ENCODE measurements at places on chromosomes 7 and 10. TPM values are rescaled to one million over a fixed set of nuclear protein-coding genes. Genes with fewer than 3 reads are reported as not detected.

GRCh38 chr7:43593010-43593409 lies 10.1 kb downstream of the STK17A start:
- no peak for DNase-seq
- no peaks in the 10 kb centered on the region for H3K4me1 ChIP-seq
- no peaks in the 10 kb centered on the region for H3K27me3 ChIP-seq
- no peak overlapping the region for H3K4me3 ChIP-seq
- H3K27ac ChIP-seq: no peak overlapping the region

DNA sequence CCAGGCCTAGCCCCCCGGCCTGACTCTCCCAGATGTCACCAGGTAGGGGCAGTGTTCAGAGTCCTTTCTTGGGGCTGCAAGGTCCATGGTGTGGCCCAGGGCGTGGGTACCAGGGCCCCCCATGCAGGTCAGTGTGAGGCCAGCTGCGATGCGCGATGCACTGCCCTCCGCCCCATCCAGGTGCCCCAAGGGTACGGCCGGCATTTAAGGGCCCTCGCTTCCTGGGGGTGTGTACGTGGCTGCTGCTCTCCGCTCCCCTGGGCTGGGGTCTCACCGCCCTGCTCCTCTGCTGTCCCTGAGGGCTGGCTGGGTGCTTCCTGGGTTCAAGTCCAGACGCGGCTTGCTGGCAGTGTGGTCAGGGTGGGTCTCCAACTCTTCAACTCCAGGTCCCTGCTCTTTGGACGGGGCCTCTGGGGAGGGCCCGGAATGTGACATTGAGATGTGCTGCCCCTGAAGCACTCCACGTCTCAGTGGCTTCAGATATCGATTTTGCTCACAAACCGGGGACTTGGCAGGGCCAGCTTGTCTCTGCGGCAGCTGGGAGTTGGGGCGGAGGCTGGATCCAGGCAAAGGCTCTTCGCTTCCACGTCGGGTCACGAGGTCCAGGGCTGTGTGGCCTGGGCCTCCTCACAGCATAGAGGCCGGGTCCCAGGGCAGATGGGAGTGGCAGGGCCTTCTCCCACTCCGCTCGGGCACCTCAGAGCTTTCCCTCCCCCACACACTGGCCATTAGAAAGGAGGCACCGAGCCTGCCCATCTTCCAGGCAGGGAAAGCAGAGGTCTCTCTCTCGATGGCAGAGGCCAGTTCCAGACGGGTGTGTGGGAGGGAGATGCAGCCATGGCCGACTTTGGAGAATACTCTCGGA lies 93.2 kb downstream of the UNCX start:
- no peaks in the 10 kb centered on the region for H3K27me3 ChIP-seq
- DNase-seq: no peak
- no peaks in the 10 kb centered on the region for H3K36me3 ChIP-seq
- no peaks in the 10 kb centered on the region for H3K4me1 ChIP-seq
- H3K27ac ChIP-seq: no peak overlapping the region

DNA sequence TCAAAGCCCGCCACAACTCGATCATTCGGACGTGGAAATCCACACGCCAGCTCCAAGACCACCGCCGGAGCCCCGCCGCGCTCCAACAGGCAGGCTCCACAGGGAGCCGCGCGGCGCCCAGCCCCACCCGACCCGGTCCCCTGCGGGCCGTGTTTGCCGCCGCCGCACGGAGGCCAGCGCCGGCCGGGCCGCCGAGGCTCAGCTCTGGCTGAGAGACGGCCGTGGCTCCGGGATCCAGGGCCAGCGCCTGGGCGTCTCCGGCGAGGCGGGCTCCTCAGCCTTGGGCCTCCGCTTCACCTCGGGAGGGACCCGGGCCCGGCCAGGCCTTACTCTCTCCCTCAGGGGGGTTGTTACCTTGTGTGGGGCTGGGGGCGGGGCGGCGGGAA lies 333 bp downstream of the SMNDC1 start:
- H3K4me1 ChIP-seq: peaks cover under 1% of the 10 kb centered on the region
- peak overlapping the region; percentile 94 for H3K27ac ChIP-seq
- no peak for DNase-seq
- H3K36me3 ChIP-seq: no peaks in the 10 kb centered on the region

DNA sequence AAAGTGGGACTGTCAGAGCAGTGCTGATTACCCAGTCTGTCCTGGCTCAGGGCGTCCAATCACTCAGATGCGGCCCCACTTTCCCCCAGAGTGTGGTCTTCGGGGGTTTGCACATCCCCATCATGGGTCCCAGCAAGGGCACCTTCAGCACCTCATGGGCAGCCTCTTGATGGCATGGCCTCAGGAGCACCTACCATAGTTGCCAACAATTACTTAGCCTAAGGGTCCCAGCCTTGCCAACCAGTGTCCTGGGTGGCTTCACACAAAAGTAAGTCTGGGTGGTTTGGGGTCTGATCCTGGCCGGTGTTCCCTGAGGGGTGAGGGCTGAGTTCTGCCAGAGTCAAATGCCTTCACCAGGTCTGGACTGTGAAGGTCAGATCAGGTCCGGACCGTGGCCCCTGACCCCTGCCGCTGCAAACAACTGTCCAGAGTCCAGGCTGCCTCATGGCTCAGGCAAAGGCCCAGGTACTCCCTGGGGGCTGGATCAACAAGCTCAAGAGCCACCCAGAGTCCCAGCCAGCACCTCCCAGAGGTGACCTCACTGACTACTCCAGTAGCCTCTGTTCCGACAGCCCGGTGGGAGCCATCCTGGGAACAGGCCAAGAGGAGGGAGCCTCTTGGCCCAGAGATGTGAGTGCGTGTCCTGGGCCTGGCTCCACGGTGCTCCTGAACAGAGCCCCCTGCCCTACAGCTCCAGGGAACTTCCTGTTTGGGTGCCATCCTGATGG lies 6.2 kb upstream of the MARVELD1 start:
- no peaks in the 10 kb centered on the region for H3K4me1 ChIP-seq
- H3K27ac ChIP-seq: peak overlapping the region; percentile 29
- H3K4me3 ChIP-seq: no peak overlapping the region
- H3K27me3 ChIP-seq: no peaks in the 10 kb centered on the region
- H3K36me3 ChIP-seq: no peaks in the 10 kb centered on the region
- DNase-seq: no peak

DNA sequence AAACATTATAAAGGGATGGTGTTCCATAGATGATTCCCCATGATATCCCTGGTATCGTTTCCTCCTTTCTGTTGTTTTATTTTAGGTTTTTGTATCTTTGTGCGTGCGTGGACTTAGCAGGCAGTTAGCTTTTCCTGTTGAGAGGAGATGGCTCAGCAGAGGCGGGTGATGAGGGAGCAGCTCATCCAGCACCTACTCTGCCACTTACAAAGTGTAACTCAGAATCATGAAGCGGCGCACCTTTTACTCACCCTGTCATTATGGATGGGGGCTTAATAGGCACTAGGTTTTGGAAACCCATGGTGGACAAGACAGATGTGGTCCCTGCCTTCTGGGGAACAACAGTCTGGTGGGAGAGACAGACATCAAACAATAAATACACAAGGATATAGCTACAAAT lies 17.1 kb downstream of the FAM241B start:
- H3K27me3 ChIP-seq: no peaks in the 10 kb centered on the region
- no peaks in the 10 kb centered on the region for H3K36me3 ChIP-seq
- no peak overlapping the region for H3K4me3 ChIP-seq
- no peaks in the 10 kb centered on the region for H3K4me1 ChIP-seq

GRCh38 chr7:35253710-35254495 lies at the start of gene TBX20:
Gene TBX20 (minus strand): TSS chr7:35254100. CDS start chr7:35253620, 480 bp downstream.
- H3K4me3 ChIP-seq: peak within 1 kb of the TSS; percentile 9
- H3K27me3 ChIP-seq: no peaks in the 10 kb centered on the region
- no peak for DNase-seq
- H3K36me3 ChIP-seq: no peaks in the 10 kb centered on the region
- no peak within 1 kb of the TSS for H3K27ac ChIP-seq

- peak; percentile 83 for DNase-seq
- peak within 1 kb of the TSS; percentile 59 for H3K27ac ChIP-seq
- peak within 1 kb of the TSS; percentile 74 for H3K4me3 ChIP-seq
- H3K36me3 ChIP-seq: no peaks in the 10 kb centered on the region
Observed at GRCh38 chr7:66920769-66921395, at the start of gene TMEM248. Gene TMEM248 (plus strand): TSS chr7:66921225. CDS start chr7:66941866, 20,641 bp downstream.

- no peak overlapping the region for H3K4me3 ChIP-seq
- DNase-seq: no peak
- H3K4me1 ChIP-seq: no peaks in the 10 kb centered on the region
- no peak overlapping the region for H3K27ac ChIP-seq
Observed at GRCh38 chr7:115654384-115655214, 376.0 kb downstream of the TFEC start.

DNA sequence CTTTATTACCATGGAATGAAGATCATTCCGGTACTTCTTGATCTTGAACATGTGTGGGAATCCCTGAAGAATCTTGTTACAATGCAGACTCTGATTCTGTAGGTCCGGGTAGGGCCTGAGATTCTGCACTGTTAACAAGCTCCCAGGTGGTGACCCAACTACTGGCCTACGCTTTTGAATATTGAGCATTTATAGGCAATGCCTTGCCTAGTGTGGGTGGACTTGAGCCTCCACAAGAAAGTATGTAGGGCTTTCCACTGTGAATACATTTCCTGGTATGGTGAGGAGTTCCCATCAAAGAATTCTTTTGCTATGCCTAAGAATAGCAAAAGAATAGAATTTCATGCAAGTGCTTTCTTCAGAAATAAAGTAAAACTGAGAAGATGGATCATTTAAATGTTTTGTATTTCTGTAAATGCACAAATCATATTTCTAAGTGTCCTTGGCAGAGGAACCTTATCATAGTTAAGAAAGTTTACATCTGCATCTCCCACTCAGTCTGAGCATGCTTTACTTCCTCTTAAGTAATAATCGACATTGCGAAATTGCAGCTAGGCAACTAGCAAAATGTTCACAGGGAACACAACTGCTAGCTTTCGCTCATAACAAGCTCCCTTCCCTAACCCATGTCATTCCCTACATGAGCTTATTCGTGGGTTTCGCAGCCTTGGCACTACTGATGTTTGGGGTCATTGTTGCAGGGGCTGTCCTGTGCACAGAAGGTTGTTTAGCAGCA lies 71.4 kb downstream of the AHR start:
- DNase-seq: no peak
- H3K36me3 ChIP-seq: no peaks in the 10 kb centered on the region
- peak overlapping the region; percentile 39 for H3K27ac ChIP-seq
- no peaks in the 10 kb centered on the region for H3K4me1 ChIP-seq

GRCh38 chr10:103706762-103707161 lies 148.6 kb downstream of the SH3PXD2A start:
- no peak for DNase-seq
- H3K27ac ChIP-seq: no peak overlapping the region
- no peaks in the 10 kb centered on the region for H3K27me3 ChIP-seq
- no peaks in the 10 kb centered on the region for H3K4me1 ChIP-seq
- no peak overlapping the region for H3K4me3 ChIP-seq

The AKR1D1 gene
- total RNA-seq: not detected

The UNCX gene
- not detected for total RNA-seq

The MYO1G gene
- 3.1 TPM for total RNA-seq

The HKDC1 gene
- not detected for total RNA-seq

The WNT8B gene
- total RNA-seq: not detected

The UPF2 gene
- 35.7 TPM for total RNA-seq

Measured in uterus (tissue), 4 donors.